ENCODE measurements at places on chromosomes 1 and 21. TPM values are rescaled to one million over a fixed set of nuclear protein-coding genes. Genes with fewer than 3 reads are reported as not detected.

GRCh38 chr1:194466706-194467105, 1280.3 kb upstream of the B3GALT2 start:
- DNase-seq, result no peak

DNA sequence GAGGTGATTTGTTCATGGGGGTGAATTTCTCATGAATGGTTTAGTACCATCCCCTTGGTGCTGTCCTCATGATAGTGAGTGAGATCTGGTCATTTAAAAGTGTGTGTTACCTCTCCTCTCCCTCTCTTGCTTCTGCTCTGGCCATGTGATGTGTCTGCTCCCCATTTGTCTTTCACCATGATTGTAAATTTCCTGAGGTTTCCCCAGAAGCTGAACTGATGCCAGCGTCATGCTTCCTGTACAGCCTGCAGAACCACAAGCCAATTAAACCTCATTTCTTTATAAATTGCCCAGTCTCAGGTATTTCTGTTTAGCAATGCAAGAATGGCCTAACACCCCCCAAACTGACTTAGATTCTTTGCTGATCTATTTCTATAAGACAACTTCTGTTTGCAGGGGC, 249.4 kb upstream of the B3GALT2 start:
- DNase-seq, result peak; percentile 19

Gene ANXA9
- total RNA-seq, result not detected

Gene CSF1
- 28.9 TPM for total RNA-seq

GRCh38 chr1:102858695-102859094, 249.6 kb downstream of the COL11A1 start:
- DNase-seq, result no peak

DNA sequence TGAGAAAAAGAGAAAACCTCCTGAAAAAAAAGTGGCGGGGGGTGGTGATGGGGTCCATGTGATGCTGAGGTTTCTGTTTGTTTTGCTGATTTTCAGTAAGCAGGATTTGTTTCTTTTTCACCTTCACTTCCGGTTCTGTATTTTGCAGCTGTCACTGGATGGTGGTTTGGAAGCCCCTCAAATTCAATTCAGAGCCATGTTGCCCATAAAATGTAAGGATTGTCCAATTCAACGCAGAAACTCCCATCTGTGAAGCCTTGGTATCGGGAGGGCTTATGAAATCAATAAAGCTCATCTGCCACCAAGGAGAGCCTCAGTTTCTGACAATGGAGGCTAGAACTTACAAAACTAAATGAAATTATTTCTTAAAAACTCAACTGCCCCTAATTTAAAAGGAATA, 12.1 kb downstream of the CAPN8 start:
- no peak for DNase-seq

Gene ELOA
- total RNA-seq, result 42.6 TPM

Gene NBPF4
- not detected for total RNA-seq

- no peak for DNase-seq
Measured at GRCh38 chr1:161021970-161022353, 1.0 kb upstream of the F11R start.

DNA sequence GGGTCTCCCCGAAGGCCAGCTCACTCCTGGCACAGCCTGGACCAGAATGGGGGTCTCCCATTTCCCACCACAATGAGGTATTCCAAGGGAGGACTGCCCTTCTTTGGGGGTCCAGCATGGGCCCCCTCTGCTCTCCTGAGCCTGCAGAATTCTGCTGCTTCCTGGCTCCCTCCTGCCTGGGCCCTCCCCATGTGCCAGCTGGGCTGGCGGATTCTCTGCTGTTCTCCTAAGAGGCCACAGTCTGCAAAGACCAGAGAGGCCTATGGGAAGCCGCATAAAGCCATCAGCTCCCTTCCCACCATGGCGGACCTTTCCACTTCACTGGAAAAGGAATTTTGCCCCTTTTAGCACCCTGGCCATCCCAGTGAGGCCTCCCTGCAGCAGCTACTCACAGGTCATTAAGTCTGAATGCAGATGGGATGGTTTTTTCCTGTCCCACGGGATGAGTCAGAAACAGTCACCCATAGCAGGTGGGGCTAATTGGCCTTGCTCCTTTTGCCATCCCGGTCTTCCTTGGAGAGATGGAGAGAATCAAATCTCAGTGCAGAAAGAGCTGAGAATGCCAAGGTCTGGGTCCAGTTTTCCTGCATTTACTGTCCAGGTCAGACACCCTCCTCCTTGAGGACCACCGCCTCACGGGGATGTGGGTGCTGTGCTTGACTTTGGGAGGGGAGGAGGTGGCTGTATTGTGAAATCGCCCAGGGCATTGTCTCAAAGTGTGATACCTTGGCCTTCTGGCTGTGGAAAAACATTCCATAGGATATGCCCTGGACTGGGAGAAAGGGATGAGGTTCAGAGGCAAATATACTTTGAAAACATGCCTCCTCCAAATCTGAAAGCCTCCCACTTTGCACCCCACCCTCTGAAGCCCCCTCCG, 23.2 kb downstream of the MYBPH start:
- peak; percentile 8 for DNase-seq

Gene PIK3R3
- total RNA-seq, result 14.3 TPM

DNA sequence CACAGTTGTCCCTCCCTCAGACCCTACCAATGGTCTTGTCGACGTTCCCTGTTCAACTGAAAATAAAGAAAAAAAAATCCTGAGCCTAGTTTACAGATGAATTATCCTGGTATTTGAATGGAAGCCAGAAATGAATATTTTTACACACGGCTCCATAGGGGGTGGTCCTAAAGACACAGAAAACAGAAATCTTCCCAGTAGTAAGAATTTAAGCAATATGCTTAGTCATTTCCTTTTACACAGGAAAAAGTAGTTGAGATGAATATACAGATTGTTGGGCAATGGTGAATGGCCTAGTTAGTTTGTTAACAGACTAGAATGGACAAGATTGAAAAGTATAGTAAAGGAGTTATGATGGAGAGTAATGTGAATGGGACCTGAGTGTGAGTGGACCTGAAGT, 67.4 kb downstream of the RGS18 start:
- peak; percentile 73 for DNase-seq

Gene C1orf50
- 7.4 TPM for total RNA-seq

- DNase-seq, result no peak
Measured at GRCh38 chr1:224637515-224637914, 21.4 kb downstream of the CNIH3 start.

GRCh38 chr1:89378001-89378400, 14.1 kb downstream of the GBP6 start:
- DNase-seq, result no peak

GRCh38 chr1:22321917-22322316, 129.7 kb upstream of the ZBTB40 start:
- no peak for DNase-seq

- DNase-seq, result no peak
Measured at GRCh38 chr1:24351247-24351646, 32.1 kb downstream of the GRHL3 start.

GRCh38 chr1:236844499-236845271, 49.6 kb downstream of the MTR start:
- no peak for DNase-seq

- no peak for DNase-seq
Measured at GRCh38 chr1:62274496-62275485, 44.4 kb downstream of the KANK4 start.

DNA sequence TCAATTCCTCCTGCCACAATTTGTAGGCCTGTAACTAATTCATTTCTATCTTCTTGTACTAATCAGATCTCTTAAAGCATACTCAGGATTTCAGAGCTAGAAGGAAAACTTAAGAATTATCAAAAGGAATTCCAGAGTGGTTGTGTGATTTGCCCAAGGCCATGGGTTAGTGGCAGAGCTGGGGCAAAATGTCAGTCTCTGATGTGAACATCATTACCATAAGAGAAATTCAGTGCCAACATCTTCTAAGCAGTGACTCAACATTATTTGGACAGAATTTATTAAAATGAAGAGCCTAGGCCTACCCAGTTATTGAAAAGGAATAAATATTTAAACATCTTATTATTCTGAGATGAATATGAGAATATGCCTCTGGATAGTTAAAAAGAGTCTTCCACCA, 14.5 kb downstream of the ST6GALNAC5 start:
- DNase-seq, result no peak

DNA sequence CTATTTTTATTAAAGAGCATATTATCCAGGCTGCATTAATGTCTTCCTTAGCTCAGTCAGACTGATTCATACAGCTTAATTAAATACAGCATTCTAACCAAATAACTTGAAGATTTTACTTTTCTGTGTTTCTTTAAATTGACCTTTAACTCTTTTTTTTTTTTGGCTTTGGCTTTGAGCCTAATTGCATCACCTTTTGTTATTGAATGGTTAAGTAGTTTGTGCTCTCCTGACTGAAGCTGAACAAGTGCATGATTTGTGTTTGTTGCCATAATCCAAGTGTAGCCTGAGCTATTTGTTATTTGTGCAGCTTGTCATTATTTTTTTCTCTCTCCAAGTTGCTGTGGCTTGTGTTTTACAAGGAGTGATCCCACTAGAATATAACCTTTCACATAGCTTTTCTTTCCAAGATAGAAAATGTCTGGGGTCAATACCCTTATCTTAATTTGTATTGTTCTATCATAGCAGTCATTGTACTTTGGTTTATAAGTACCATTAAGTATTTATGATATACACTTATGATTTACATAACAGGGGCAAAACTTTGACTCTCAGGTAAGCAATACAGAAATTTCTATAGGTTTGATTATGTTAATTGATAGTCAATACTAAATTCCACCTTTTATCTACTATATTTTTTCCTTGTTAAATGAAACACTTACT, 31.6 kb downstream of the CDC14A start:
- no peak for DNase-seq

Gene TMEM81
- 2.9 TPM for total RNA-seq

DNA sequence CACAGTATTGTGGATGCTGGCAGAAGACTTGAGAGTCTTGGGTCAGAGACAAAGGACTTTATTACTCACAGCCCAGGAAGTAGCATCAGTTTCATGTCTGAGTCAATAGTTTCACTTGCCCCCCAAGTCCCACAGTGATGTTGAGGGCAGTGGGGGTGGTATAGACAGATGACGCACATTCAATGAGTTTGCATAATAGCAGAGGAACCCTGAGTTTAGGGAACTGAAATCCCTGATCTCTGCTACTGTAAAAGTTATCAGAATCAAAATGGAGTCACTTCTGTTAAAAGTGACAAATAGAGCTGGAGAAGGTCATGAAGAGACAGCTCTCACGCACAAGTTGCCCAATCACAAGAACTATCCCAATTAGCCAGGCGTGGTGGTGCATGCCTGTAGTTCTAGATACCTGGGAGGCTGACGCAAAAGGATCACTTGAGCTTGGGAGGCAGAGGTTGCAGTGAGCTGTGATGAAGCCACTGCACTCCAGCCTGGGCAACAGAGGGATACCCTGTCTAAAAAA, 11.5 kb upstream of the HCRTR1 start:
- no peak for DNase-seq

- DNase-seq, result peak; percentile 25
Measured at GRCh38 chr1:17653728-17654351, 101.3 kb upstream of the ACTL8 start.

- no peak for DNase-seq
Measured at GRCh38 chr1:66346057-66346795, 187.7 kb upstream of the SGIP1 start.

DNA sequence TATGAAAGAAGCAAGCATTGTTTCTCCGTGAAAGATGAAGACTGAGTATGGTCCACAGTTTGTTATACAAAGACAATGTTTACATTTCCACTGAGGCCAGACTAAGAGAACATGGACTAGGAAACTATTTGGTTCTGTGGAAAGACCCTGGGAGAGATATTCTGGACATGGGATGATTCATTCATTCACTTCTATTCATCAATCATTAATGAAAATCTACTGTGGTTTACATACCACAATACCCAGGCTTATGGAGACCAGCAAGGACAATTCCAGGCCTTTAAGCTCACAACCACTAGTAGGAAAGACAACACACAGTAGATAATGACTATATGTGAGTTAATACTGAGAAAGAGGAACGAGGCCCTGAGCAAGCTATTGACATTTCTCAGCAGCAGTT, 125.4 kb downstream of the TBX15 start:
- no peak for DNase-seq

- DNase-seq, result no peak
Measured at GRCh38 chr1:18109756-18110597, 2.4 kb downstream of the IGSF21 start.

Gene NUP210L
- not detected for total RNA-seq

DNA sequence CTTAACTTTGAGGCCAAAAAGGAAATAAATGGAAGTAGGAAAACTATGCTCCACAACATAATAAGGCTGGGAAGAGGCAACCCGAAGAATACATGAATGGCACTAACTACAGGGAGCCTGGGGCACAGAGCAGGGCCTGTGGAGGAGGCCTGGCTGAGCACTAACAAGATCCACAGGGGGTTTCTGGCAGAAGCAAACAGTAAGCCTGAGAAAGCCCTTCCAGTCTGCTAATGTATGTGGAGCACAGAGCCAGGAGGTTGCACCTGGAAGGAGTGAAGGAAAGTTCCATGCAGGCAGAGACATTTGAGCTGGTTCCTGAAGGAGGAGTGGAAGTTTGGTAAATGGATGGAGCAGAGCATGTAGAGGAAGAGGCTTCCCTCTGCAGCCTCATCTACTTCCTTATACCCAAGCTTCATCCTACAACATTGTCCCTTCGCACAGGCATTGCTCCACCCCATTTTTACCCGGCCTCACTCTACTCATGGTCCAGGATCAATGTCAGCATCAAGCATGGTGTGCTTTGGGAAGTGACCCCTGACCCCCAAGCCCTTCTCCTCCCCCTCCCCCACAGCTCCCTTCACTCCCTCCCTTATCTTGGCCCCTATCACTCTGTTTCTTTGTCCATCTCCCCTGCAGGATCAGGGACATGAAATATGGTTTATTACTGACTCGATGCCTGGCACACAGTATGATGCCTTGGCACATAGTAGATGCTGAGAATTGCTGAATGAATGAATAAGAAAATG, 23.3 kb downstream of the SHISA4 start:
- DNase-seq, result no peak

DNA sequence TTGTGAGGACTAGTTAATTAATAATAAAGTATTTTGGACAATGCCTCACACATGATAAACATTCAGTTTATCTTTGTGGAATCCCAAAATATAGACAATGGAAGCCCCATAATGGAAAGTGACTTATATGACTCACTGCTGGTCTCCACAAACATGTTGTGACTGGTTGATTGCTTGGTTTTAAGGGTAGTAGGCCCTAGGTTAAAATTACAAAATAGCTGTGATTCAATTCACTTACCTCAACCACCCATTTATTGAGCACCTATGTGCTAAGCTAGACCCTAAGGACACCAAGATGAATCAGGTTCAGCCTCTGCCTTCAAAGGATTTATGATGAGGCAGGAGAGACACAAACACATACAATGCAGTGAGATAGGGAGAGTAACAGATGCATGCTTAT, 42.4 kb downstream of the KANK4 start:
- DNase-seq, result no peak
